NCI-H187 (cell line): ENCODE measurements at places on chromosomes 5 and 9.

DNA sequence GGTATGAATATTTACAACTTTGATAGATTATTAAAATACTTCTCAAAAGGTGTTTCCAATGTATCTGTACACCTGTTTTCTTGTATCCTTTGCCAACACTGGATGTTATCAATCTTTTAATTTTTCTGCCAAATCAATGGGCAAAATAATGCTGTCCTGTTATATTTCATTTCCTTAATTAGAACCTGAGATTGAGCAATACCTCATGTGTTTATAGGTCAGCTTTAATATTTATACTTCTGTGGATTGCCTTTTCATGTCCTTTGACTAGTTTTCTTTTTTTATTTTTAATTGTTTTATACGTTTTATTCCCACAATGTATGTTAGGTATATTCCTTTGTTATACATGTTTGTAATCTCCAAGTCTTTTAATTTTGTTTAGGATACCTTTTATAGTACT is 77.6 kb downstream of the JAK2 start:
- no peak for DNase-seq

DNA sequence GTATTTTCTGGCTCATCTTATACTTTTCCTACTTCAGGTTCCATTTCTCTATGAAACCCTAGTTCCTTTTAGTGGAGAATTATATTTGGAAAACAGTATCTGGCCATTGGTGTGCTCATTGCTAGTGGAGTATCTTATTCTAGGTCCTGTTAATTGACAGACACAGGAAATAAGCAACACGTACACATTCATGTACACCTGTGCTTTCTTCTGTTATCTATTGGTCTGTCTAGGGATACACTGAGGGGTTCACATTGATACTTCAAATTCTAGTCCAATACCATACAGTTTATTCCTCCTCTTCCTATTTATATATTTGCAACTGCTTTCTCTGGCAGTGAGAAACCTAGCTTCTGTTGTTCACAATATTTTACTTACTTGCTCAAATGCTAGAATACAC is 110.2 kb downstream of the FER start:
- DNase-seq, result no peak

DNA sequence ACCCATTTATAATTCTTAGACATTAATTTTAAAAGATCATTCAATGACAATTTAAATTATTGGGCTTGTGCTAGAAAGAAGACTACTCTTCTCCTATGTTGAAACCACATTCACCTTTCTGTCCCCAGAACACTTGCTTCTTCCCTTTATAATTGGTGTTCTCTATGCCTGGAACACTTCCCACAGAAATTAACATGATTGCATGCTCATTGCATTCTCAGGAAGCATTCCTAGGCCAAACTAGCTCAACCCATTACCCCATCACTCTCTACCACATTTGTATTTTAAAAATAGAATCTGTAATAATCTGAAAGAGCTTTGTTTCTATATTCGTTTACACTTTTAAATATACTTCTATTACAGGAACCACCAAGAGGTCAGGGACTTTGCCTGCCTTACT is 184.7 kb downstream of the MEF2C start:
- DNase-seq, result no peak

- DNase-seq, result no peak
Measured at GRCh38 chr5:160957312-160957861, 105.4 kb upstream of the ATP10B start.

DNA sequence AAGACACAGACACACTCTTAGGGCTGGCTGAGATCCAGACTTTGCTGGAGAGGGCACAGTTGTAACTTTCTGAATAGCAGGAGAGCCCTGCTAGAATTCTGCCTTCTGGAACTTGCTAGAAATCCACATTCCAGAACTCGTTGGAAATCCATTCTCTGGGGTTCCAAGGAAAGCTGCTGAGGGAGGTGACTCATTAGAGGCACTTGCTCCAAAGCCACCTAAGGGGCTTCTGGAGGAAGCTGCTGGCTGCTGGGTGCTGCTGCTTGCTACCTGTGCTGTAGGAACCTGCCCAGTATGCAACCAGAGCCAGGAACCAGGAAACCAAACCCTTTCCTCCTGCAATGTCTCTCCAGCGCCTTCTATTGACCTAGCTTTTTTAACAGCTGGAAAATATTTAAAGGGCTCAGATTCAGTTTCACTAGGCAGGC is 4.1 kb upstream of the TLE4 start:
- DNase-seq, result no peak

GRCh38 chr5:179407191-179408175 is 62.2 kb upstream of the ADAMTS2 start:
- no peak for DNase-seq

DNA sequence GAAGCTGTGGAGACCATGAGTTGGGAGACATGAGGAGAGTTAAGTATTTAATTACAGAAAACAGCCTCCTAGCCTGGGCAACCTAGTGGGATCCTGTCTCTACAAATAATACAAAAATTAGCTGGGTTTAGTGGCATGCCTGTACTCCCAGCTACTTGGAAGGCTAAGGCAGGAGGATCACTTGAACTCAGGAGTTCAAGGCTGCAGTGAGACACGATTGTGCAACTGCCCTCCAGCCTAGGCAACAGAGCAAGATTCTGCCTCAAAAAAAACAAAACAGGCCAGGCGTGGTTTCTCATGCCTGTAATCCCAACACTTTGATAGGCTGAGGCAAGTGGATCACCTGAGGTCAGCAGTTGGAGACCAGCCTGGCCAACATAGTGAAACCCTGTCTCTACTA is 52.6 kb downstream of the AQP7 start:
- DNase-seq, result no peak

DNA sequence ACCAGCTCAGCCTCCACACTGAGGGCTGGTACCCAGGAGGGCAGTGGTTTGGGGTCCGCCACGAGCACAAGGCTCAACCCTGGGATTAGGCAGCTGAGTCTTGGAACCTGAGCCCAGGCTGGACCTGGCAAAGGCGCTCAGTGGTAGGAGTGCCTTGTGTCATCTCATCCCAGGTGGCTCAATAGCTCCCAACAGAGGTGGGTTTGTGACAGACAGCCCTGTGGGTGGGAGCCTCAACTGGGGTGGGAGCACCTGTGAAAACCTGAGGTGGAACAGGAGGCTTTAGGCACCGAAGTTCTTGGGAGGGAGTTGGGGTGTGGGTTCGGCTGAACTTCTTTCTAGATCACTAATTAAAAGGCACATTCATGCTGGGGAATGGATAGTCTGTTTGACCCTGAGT is 35.2 kb upstream of the SMU1 start:
- no peak for DNase-seq

- no peak for DNase-seq
Measured at GRCh38 chr5:79157305-79157704, 45.7 kb downstream of the BHMT start.

GRCh38 chr5:207599-207998 is 10.4 kb downstream of the CCDC127 start:
- no peak for DNase-seq

DNA sequence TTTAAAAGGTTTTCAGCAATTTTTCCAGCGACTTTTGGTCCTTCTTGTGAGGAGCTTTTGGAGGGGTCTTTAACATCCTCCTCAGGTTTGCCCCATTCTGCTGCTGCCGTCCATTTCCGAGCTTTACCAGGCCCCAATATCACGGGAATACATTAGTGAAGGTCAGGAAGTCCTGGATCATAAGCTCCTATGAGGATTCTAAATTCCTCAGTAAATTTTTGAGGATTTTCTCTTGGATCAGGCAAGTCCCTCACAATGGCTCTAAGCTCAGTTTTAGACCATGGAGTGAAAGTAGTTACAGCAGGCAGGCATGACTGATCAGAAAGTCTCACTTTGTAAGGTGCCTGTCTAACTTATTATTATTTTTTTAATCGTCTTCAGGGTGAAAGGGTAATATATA is 17.2 kb upstream of the GBGT1 start:
- no peak for DNase-seq
